ENCODE measurements at places on chromosomes 2 and 18. TPM values are rescaled to one million over a fixed set of nuclear protein-coding genes. Genes with fewer than 3 reads are reported as not detected.

- DNase-seq = no peak
- H3K36me3 ChIP-seq = no peaks in the 10 kb centered on the region
- no peak overlapping the region for H3K27ac ChIP-seq
- H3K4me3 ChIP-seq = no peak overlapping the region
- no peaks in the 10 kb centered on the region for H3K27me3 ChIP-seq
- peaks cover 33% of the 10 kb centered on the region for H3K4me1 ChIP-seq
These were observed 35.1 kb upstream of the ROCK2 start for GRCh38 chr2:11379558-11379957.

GRCh38 chr18:67408240-67408639, 108.3 kb downstream of the DSEL start:
- H3K27me3 ChIP-seq = no peaks in the 10 kb centered on the region
- DNase-seq = no peak
- H3K27ac ChIP-seq = no peak overlapping the region
- no peaks in the 10 kb centered on the region for H3K36me3 ChIP-seq

DNA sequence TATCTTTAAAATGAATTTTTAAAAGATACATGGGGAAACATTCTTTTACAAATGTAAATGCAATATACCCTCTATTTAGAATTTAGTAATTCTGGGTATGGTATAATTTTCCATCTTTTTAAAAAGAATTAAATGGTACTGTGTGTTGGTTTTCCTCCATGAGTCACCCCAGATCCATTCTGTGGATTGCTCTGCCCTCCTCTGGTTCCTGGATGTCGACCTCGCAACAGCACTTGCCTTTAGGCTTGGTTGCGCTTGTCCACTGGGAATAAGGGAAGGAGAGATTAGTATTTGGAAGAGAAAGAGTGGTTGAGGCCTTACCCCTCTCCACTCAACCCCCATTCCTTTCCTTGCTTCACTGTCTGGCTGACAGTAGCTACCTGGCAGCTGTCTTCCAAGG, 90.4 kb downstream of the FTCDNL1 start:
- H3K27me3 ChIP-seq = no peaks in the 10 kb centered on the region
- no peak overlapping the region for H3K27ac ChIP-seq
- no peaks in the 10 kb centered on the region for H3K4me1 ChIP-seq

The PGAP1 gene
- 13.2 TPM for total RNA-seq

GRCh38 chr2:120932881-120933280, 197.2 kb downstream of the GLI2 start:
- H3K27ac ChIP-seq = no peak overlapping the region
- no peaks in the 10 kb centered on the region for H3K27me3 ChIP-seq
- H3K36me3 ChIP-seq = no peaks in the 10 kb centered on the region
- no peak overlapping the region for H3K4me3 ChIP-seq
